RWPE2 (cell line): ENCODE measurements at places on chromosomes 12 and 14.

DNA sequence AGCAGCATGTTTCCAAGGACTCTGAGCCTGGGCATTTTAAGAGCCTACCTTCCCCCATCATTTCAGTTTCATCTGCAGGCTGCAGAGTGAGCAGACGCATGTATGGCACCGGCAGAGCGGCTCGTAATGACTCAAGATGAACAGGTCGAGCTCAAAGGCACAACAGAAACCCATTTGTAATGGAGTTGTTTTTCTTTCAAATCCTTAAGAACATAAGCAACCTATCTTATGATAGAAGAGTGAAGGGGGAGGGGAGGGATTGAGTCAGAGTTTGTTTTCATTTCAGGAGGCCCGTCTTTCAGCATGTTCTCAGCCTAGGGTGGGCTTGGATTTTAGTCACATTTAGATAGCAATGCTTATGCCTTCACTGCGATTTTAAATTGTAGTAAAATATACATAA, 54.9 kb upstream of the CISTR start:
- DNase-seq: no peak

DNA sequence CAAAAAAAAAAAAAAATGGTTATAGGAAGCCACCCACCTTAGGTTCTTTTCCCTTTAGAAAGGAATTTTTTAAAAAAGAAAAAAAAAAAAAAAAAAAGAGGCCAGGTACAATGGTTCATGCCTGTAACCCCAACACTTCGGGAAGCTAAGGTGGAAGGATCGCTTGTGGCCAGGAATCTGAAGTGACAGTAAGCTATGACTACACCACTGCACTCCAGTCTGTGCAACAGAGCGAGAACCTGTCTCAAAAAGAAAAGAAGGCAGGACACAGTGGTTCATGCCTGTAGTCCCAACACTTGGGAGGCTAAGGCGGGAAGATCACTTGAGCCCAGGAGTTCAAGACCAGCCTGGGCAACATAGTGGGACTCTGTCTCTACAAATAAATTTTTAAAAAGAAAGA, 36.0 kb downstream of the SPTLC2 start:
- DNase-seq: no peak

- DNase-seq: no peak
These were observed 27.1 kb downstream of the DIO3 start for GRCh38 chr14:101588286-101588975.

DNA sequence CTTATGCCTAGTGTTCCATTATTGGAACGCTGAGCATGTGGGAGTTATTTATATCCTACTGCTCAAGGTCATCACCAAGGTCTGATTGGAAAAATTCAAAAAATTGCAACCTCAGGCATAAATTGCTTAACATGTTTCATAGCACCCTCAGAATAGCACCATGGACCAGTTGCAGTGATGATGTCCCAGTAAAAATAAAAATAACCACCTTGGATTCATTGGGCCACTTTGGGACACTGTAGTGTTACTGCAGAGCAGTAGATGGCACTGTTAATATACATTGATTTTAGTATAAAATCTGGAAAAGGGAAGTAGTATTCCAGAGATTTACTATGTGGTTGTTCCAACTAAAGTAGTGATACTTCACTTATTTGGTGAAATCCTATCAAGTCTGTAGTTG, 31.0 kb upstream of the PTCSC3 start:
- DNase-seq: no peak

GRCh38 chr12:90077756-90078155, 369.1 kb upstream of the ATP2B1 start:
- DNase-seq: no peak

- no peak for DNase-seq
These were observed 1112.6 kb downstream of the SLC6A15 start for GRCh38 chr12:83800022-83800421.
